ENCODE measurements at places on chromosomes 3 and 15.

- DNase-seq = no peak
Observed at GRCh38 chr3:99674086-99674789, 35.8 kb downstream of the COL8A1 start.

GRCh38 chr3:138479438-138479863, 45.0 kb downstream of the ESYT3 start:
- no peak for DNase-seq

- DNase-seq = no peak
Observed at GRCh38 chr15:38667890-38668850, 103.6 kb upstream of the RASGRP1 start.

DNA sequence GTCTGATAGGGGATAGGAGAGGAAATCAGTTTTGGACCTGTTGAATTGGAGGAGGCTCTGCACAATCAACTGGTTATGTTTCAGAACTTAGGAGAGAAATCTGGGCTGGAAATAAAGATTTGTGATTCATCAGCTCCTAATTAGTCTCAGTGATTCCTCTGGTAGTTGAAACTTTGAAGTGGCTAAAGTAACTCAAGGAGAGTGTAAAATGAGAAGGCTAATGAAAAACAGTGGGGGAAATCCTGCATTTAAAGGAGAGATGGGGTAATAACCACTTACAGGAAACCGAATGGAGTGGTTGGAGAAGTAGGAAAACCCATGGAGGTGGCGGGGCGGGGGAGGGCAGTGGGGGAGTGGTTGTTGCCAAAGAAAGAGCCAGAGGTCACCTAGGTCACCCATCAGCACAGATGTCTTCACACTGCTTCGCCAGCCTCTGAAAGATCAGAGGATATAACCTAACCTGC, 32.6 kb downstream of the MAP2K5 start:
- DNase-seq = no peak

DNA sequence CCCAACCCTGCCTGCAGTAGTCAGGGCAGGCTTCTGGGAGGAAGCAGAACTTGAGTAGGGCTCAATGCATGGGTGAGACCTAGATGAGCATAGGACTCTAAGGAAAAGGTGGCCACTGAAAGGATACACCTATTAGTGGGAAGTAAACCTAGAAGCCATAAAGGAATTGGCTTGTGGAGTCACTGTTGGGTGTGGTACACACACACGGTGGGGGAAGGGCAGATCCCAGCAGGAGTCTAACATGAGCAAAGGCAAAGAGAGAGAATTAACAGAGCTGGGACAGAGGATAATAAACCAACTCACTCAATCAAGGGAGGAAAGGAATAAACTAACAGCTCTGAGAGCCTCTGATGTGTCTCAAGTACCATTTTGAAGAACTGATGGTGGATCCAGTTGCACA, 23.1 kb downstream of the DAPK2 start:
- no peak for DNase-seq

GRCh38 chr15:38070778-38071177, 136.3 kb downstream of the TMCO5A start:
- no peak for DNase-seq

GRCh38 chr3:56620371-56620770, 62.7 kb downstream of the TASOR start:
- DNase-seq = no peak

GRCh38 chr15:40968290-40969085, 15.2 kb downstream of the CHAC1 start:
- DNase-seq = no peak

- DNase-seq = no peak
Observed at GRCh38 chr15:36347272-36347858, 232.1 kb upstream of the CDIN1 start.

Measured in stimulated activated CD8-positive, alpha-beta memory T cell treated with anti-CD3 and anti-CD28 coated beads, Interleukin-4, amount 100 ng/mL, for 4 hours (primary cell).